ENCODE measurements at places on chromosomes 2 and 18. TPM values are rescaled to one million over a fixed set of nuclear protein-coding genes. Genes with fewer than 3 reads are reported as not detected.

CTAGE1 gene
- not detected for total RNA-seq

MAT2A gene
- total RNA-seq = 91.7 TPM

EGR4 gene
- not detected for total RNA-seq

GNLY gene
- total RNA-seq = not detected

KYNU gene
- 2.3 TPM for total RNA-seq

MYO3B gene
- not detected for total RNA-seq

CNDP1 gene
- not detected for total RNA-seq

SAG gene
- not detected for total RNA-seq

TPO gene
- 52.5 TPM for total RNA-seq

- no peak overlapping the region for H3K27ac ChIP-seq
- DNase-seq = no peak
- H3K36me3 ChIP-seq = no peaks in the 10 kb centered on the region
Observed at GRCh38 chr18:44882163-44882868, 201.6 kb downstream of the SETBP1 start.

DNA sequence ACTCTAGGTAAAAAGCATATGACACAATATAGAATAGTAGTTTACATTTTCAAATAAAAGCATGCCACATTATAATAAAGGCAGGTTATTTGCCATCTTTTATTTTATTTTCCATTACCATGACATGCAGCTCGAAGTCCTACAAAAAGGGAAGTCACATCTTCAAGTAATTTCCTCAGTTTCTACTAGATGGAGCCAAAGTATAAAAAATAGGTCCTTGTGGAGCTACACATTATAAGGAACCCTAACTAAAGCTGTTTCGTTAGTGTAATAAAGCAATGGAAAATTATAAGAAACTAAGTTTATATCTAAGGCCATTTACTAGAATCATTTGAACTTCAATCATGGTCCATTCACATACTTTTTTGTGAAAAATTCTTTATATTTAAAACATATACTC, 674.5 kb downstream of the KCNJ3 start:
- no peak overlapping the region for H3K4me3 ChIP-seq
- no peaks in the 10 kb centered on the region for H3K4me1 ChIP-seq
- no peak for DNase-seq

DNA sequence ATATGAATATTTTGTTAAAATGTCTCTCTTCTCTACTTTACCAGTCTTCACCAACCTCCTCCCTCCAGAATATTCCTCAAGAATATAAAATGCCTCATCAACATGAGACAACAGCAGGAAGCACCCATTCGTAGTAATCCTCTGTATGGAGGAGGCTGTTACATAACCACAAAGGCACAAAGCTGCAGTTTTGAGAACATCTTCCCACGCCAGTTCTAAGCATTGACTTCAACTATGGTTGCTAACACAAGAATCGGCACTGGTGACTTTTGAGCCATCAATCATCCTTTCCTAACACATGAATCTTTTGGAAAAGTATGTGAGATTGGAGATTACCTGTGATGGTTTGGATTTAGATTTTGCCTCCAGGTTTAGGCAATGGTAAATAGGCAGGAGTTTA, 54.9 kb upstream of the CYP1B1 start:
- no peaks in the 10 kb centered on the region for H3K36me3 ChIP-seq
- DNase-seq = no peak

GRCh38 chr18:60319129-60319528, 53.4 kb downstream of the MC4R start:
- DNase-seq = no peak
- no peaks in the 10 kb centered on the region for H3K4me1 ChIP-seq
- H3K27ac ChIP-seq = no peak overlapping the region
- no peaks in the 10 kb centered on the region for H3K27me3 ChIP-seq
- H3K36me3 ChIP-seq = no peaks in the 10 kb centered on the region

GRCh38 chr2:144229296-144229695, 290.6 kb downstream of the ZEB2 start:
- H3K4me1 ChIP-seq = no peaks in the 10 kb centered on the region
- DNase-seq = no peak
- no peaks in the 10 kb centered on the region for H3K27me3 ChIP-seq
- H3K36me3 ChIP-seq = no peaks in the 10 kb centered on the region

DNA sequence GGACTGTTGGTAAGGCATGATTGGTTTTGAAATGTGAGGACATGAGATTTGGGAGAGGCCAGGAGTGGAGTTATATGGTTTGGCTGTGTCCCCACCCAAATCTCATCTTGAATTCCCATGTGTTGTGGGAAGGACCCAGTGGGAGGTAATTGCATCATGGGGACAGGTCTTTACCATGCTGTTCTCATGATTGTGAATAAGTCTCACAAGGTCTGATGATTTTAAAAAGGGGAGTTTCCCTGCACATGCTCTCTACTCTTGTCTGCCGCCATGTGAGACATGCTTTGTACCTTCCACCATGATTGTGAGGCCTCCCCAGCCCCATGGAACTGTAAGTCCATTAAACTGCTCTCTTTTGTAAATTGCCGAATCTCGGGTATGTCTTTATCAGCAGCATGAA, 5.4 kb downstream of the CMPK2 start:
- peaks cover 23% of the 10 kb centered on the region for H3K36me3 ChIP-seq
- H3K27me3 ChIP-seq = no peaks in the 10 kb centered on the region
- H3K4me3 ChIP-seq = no peak overlapping the region
- DNase-seq = no peak
- no peak overlapping the region for H3K27ac ChIP-seq

- DNase-seq = no peak
- H3K27me3 ChIP-seq = no peaks in the 10 kb centered on the region
- H3K4me3 ChIP-seq = no peak overlapping the region
- peaks cover 69% of the 10 kb centered on the region for H3K36me3 ChIP-seq
Observed at GRCh38 chr2:86150502-86150901, 44.5 kb downstream of the PTCD3 start.

DNA sequence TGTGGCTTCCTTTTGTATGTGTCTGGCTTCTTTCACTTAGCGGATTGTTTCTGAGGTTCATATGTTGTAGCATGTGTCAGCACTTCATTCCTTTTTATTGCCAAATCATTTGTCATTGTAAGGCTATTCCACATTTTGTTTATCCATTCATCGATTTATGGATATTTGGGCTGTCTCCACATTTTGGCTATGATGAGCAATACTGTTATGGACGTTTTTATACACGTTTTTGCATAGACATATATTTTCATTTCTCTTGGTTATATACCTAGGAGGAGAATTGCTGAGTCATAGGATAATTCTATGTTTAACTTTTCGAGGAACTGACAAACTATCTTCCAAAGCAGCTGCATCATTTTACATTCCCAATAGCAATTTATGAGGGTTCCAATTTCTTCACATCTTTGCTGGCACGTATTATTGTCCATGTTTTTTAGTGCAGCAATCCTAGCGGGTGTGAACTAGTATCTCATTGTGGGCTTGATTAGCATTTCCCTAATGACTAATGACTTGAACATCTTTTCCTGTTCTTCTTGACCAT, 48.1 kb upstream of the TBC1D8 start:
- H3K27me3 ChIP-seq = no peaks in the 10 kb centered on the region
- H3K27ac ChIP-seq = no peak overlapping the region
- no peaks in the 10 kb centered on the region for H3K36me3 ChIP-seq
- DNase-seq = no peak

DNA sequence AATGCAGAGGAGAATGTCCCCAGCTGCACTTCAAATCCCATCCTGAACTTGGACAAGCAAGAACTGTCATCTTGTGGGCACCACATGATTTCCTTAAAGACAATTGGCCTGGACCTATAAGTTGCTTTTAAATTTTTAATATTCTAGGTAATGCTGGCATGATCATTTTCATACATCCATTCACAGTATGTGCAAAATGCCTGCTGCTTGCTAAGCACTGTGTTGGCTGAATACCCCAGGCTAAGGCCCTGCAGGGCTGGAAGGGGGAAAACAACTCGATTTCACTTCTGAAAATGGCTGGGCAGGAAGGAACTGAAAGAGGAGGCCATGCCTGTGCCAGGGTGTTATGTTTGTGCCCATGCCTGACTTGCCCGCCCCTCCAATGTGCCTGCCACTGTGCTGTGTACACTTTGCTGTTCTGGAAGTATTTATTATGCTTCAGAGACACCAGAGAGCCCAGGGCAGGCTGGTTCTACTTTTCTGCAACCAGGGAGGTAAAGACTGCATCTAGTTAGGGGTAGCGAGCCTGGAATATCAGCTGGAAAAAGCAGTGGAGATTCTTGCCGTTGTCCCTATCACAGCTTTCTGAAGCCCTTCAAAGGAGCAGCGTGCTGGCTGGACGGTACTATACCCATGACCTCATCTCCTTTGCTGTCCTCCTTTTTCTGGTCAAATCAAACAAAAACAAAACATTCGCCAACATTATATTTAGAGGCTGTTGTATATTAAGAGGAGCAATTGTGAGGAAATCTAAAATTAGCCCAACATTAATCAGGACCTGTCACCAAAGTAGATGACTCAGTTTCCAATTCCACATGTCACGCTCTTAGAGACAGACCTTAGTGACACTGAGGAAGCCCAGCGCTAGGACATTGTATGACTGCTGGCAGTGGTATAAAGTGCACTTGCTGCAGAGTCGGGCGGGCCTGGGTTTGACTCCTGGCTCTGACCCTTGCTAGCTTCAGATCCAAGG, 158.1 kb downstream of the DDX1 start:
- no peak overlapping the region for H3K4me3 ChIP-seq
- no peaks in the 10 kb centered on the region for H3K27me3 ChIP-seq
- peaks cover 5% of the 10 kb centered on the region for H3K4me1 ChIP-seq
- H3K27ac ChIP-seq = peak overlapping the region; percentile 7
- DNase-seq = no peak
- H3K36me3 ChIP-seq = no peaks in the 10 kb centered on the region

- no peaks in the 10 kb centered on the region for H3K36me3 ChIP-seq
- DNase-seq = no peak
- no peaks in the 10 kb centered on the region for H3K4me1 ChIP-seq
- H3K27ac ChIP-seq = no peak overlapping the region
Observed at GRCh38 chr18:67072791-67073190, 443.7 kb downstream of the DSEL start.

GRCh38 chr2:130827502-130828251, 9.0 kb upstream of the ARHGEF4 start:
- H3K4me3 ChIP-seq = no peak overlapping the region
- H3K4me1 ChIP-seq = no peaks in the 10 kb centered on the region
- no peaks in the 10 kb centered on the region for H3K27me3 ChIP-seq

GRCh38 chr2:68225119-68225632, 27.2 kb downstream of the PPP3R1 start:
- no peak for DNase-seq
- no peaks in the 10 kb centered on the region for H3K36me3 ChIP-seq
- no peaks in the 10 kb centered on the region for H3K27me3 ChIP-seq
- H3K27ac ChIP-seq = no peak overlapping the region
- no peaks in the 10 kb centered on the region for H3K4me1 ChIP-seq

DNA sequence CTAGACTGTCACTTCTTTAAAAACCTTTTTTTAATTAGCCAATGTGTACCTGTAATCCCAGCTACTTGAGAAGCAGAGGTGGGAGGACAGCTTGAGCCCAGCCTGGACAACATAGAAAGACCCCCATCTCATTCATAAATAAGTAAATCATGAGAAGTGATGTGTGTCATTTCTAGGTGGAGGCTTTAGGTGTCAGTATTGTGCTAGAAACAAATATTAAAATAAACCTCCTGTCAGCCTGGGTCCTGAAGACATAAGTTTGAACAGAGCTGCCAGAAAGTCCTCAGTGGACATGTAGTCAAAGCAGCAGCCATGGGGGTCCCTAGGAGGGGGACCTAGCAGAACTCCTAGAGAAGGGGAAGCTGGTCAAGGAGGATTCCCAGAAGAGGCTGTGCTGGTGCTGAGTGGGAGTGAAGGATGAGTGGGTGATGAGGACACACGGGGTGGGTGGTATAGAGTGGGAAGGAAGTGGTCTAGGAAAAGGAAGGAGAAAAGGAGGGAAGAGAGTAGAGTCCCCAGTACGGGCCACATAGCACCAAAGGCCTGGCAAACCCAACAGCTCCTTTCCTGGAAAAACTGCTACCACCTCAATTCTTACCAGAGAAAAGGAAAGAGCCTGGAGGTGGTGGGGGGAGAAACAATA, 316.6 kb upstream of the NCKAP5 start:
- H3K27me3 ChIP-seq = no peaks in the 10 kb centered on the region
- H3K4me3 ChIP-seq = no peak overlapping the region
- no peak for DNase-seq

- H3K4me1 ChIP-seq = no peaks in the 10 kb centered on the region
- DNase-seq = no peak
- H3K27ac ChIP-seq = no peak overlapping the region
- H3K36me3 ChIP-seq = no peaks in the 10 kb centered on the region
- H3K4me3 ChIP-seq = no peak overlapping the region
Observed at GRCh38 chr2:38552259-38552658, 50.5 kb downstream of the HNRNPLL start.

DNA sequence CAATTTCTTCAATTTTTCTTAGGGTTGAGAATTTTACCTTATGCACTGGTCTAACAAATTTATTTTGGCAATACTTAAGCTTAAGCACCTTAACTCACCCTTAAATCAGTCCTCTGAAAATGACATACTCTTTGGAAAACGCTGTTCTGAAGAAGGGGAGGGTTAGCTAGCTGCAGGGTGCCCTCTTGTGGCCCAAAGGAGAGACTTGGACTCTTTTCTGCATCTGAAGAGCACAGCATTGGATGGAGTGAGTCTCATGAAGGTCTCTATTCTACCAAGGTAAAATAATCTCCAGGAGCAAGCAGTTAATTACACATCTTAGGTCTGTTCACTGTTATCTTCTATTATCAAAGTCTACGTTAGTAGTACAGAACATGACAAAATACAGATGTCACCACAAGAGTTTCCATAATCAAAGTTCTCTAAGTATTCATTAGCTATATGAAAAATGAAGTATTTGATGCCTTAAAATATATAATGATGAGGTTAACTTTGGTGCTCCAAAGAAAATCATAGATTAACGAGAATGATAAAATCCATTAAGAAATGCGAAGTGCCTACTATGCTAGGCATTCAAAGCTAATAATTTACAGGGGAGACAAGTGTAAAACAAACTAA, 24.4 kb downstream of the PUM2 start:
- peaks cover 6% of the 10 kb centered on the region for H3K4me1 ChIP-seq
- H3K4me3 ChIP-seq = no peak overlapping the region
- H3K27ac ChIP-seq = no peak overlapping the region

GRCh38 chr2:61439241-61440002, 31.5 kb downstream of the USP34 start:
- no peaks in the 10 kb centered on the region for H3K27me3 ChIP-seq
- no peak overlapping the region for H3K4me3 ChIP-seq
- no peak overlapping the region for H3K27ac ChIP-seq

GRCh38 chr2:11540148-11540995, 6.5 kb downstream of the GREB1 start:
- no peak overlapping the region for H3K27ac ChIP-seq
- no peak overlapping the region for H3K4me3 ChIP-seq
- H3K36me3 ChIP-seq = no peaks in the 10 kb centered on the region

Measured in ascending aorta (tissue), 2 donors.